ENCODE measurements at places on chromosomes 16 and 17. TPM values are rescaled to one million over a fixed set of nuclear protein-coding genes. Genes with fewer than 3 reads are reported as not detected.

GRCh38 chr17:27664606-27664965, 33.6 kb downstream of the LGALS9 start:
- DNase-seq: no peak

GRCh38 chr17:40407460-40407859, 10.2 kb downstream of the TOP2A start:
- no peak for DNase-seq

DNA sequence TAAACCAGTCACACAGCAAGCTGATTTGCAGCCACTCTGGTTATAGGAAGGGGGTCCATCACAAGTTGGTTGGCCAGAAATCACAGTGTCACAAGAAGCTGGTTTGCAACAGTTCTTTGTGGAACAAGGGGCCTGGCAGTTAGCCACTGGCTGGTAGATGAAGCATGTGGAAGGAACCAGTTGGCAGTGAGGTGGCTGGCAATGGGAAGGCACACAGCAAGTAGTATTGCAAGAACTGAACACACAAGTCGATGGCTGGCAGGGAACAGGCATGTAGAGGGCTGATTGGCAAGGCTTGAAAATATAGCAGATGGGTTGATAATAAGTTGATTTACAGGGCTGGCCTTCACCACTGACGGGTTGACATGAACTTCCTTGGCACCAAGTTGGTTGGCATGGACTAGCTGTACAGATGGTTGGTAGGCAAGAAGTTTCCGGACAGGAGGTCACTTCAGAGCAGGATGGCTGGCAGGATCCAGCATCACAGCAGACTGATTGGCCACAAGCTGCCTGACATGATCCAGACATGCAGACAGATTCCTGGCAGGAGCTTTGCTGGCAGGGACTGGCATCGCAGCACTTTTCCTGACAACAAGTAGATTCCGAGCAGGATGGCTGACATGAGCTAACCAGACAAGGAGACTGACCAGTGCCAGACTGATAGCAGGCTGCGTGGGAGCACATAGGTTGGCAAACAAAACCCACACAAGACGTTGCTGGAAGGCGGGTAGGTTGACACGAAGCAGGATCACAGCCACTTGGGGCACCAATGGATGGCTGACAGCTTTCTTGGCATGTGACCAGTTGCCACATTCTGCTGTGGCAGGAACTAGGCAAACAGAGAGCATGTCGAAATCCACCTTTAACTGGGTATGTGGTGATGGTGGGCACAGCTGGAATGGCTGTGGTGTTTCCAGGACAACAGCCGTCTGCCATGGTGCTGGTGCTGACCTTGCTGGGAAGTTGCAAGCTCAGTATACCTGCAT, at the start of gene KRTAP29-1:
Gene KRTAP29-1 (minus strand): TSS at position 936 of the 986 bp plus-strand sequence. CDS start 0 bp downstream, at position 936.
- no peak for DNase-seq

- DNase-seq: no peak
Observed at GRCh38 chr17:35714988-35715387, 16.5 kb upstream of the RASL10B start.

DNA sequence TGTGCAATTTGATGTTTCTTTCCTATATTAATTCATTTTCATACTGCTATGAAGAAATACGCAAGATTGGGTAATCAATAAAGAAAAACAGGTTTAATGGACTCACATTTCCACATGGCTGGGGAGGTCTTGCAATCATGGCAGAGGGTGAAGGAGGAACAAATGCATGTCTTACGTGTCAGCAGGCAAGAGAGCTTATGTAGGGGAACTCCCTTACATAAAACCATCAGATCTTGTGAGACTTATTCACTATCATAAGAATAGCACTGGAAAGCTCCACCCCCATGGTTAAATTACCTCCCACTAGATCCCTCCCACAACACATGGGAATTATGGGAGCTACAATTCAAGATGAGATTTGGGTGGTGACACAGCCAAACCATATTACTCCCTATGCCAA, 418.9 kb upstream of the MAF start:
- no peak for DNase-seq

Gene CD300E
- total RNA-seq: not detected

DNA sequence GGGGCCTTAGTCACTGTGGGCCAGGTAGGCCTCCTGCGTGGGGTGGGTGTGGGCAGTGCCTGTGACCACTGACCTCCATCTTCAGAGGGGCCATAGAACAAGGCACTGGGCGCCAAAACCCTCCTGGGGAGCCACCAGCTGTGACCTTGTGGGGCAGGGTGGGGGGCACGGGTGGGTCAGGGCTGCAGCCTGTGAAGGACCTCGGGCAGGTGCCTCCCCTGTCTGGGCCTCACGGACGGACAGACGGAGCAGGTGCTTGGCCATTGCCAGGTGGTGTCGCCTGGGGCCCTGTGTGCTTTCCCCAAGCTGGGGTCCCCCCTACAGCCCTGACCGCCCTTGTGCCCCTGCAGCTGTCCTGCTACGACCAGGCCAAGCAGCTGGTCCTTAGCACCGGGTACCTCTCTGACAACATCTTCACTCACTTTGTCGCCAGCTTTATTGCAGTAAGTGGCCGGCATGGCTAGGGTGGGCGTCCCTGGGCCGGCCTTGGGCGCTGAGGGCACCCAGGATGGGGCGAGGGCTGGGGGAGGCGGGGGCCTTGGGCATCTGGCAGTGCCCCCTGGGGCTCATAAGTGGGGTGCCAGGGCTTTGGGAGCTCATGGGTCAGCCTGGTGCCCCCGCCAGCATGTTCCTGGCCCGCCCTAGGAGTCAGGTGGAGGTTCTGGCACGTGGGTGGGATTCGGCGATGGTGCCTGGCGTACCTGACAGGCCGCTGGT, 5.1 kb downstream of the SLC25A10 start:
- DNase-seq: peak; percentile 52

DNA sequence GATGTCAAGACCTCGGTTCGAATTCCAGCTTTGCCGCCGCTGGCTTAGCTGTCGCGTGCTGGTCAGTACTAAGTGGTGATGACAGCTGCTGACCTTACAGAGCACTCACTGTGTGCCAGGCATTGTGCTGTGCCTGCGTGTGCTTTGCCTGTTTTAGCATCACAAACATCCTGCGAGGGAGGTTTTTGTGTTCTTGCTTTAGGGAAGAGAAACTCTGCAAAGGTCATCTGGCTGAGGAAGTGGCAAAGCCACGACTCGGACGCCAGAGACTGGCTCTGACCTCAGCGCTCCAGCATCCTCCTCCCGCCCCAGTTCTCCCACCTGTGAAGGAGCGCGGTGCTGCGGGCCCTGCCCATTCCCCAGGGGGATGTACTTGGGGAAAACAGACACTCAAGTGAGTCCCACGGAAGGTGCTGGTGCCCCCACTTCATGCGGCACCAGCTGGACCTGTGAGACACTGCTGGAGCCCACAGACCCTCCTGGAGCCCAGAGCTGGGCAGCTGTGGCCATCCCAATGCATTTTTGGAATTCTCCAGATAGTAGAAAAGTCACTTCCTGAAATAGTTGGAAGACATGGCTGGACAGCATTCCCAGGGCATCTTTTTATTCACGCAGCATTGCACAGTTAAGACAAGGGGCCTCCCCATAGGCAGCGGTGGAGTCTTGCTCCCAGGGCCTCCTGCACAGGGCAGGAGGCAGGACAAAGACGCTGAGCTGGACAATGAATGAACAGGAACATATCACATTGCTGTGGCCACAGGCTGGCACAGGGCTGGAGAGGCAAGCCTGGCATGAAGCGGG, 20.0 kb upstream of the HERPUD1 start:
- DNase-seq: peak; percentile 43

Gene OGFOD3
- 28.8 TPM for total RNA-seq

Gene PPP1R27
- 0.52 TPM for total RNA-seq

DNA sequence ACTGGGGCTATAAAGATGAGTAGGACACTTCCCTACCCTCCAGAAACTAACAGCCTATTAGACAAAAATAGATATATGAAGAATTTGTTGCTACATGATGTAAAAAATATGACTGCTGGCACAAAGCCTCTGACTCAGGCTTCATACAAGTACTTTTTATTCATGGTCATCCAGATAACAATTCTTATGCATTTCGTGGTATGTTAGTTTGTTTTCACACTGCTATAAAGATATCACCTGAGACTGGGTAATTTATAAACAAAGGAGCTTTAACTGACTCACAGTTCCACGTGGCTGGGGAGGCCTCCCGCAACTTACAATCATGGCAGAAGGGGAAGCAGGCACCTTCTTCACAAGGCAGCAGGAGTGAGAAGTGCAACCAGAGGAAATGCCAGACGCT, 112.5 kb upstream of the HLF start:
- DNase-seq: no peak

Gene CDC6
- 4.0 TPM for total RNA-seq

Gene UBALD2
- 99.1 TPM for total RNA-seq

- DNase-seq: no peak
Observed at GRCh38 chr16:57022445-57022844, 33.1 kb downstream of the NLRC5 start.

Gene DOC2A
- 7.5 TPM for total RNA-seq

GRCh38 chr17:67569873-67570272, 147.9 kb upstream of the NOL11 start:
- no peak for DNase-seq

- no peak for DNase-seq
Observed at GRCh38 chr16:50301626-50302471, 35.5 kb downstream of the ADCY7 start.

Gene CMTM1
- total RNA-seq: 6.1 TPM

DNA sequence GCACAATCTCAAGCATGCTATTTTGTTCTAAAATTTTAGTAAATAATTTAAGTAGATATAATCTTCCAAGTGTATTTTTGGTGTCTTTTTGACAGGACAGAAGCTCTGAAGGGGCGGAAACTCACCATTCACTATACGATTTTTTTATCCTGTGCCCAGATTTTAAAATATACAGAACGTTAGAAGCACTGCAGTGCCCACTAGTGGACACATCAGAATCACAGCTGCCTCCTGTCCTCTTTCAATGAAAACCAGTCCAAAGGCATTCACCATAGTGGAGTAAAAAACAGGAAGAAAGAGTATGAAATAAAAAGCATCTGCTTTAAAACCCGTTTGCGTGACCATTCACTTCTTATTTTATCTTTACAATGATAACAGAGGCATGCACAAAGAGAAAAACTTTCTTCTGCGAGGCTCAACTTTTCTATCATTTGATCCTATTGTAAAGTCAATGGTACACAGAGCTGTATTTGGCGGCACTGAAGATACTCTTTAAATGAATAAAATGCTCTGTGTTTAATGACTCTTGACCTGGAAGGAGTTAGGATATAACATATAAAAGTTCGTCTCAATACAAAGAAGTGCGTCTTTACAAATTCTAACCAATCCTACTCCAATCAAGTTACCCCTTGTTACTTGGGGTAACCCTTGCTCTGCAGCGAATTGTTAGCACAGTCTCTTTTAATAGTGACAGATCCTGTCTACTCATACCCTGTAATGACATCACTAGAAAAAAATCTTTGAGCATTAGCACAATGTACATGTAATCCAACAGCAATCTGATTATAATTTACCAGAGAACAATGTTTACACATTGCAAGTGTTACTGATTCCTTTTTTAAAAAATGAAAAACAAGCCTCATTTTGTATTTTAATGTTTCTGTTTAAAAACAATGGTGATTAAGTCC, 339.8 kb upstream of the PSMD7 start:
- DNase-seq: no peak

- DNase-seq: peak; percentile 73
Observed at GRCh38 chr16:2467528-2468232, 3.4 kb upstream of the NTN3 start.

- DNase-seq: no peak
Observed at GRCh38 chr16:14378131-14378551, 251.9 kb downstream of the PARN start.

GRCh38 chr16:75938818-75939217, 212.5 kb upstream of the CPHXL start:
- DNase-seq: no peak

- no peak for DNase-seq
Observed at GRCh38 chr17:64455993-64456885, 7.3 kb downstream of the MILR1 start.

Gene GAS2L2
- not detected for total RNA-seq

- peak; percentile 43 for DNase-seq
Observed at GRCh38 chr16:3674513-3675295, 20.2 kb downstream of the DNASE1 start.

- no peak for DNase-seq
Observed at GRCh38 chr16:49483651-49484450, 110.2 kb downstream of the C16orf78 start.

GRCh38 chr17:44795928-44796327, 34.2 kb downstream of the GJC1 start:
- DNase-seq: no peak
